ENCODE measurements at places on chromosomes 6 and 20. TPM values are rescaled to one million over a fixed set of nuclear protein-coding genes. Genes with fewer than 3 reads are reported as not detected.

Gene FAM8A1
- 14.6 TPM for total RNA-seq

Gene ABCF1
- total RNA-seq, result 40.5 TPM

Gene OR10C1
- not detected for total RNA-seq

Gene CALHM6
- total RNA-seq, result 4.2 TPM

Gene UQCC2
- 21.0 TPM for total RNA-seq

Gene EYS
- not detected for total RNA-seq

Gene FOXF2
- total RNA-seq, result under 0.01 TPM

Gene APOBEC2
- total RNA-seq, result not detected

Gene MARCKS
- total RNA-seq, result 306 TPM

Gene BHLHE23
- not detected for total RNA-seq

Gene SNAP25
- not detected for total RNA-seq

Gene SLC22A3
- total RNA-seq, result not detected

Gene MYH7B
- 0.11 TPM for total RNA-seq

Gene MBOAT1
- total RNA-seq, result 40.6 TPM

Gene SAMD3
- not detected for total RNA-seq

Gene EGFL8
- total RNA-seq, result 1.3 TPM

Gene RBM39
- total RNA-seq, result 349 TPM

Data from dermis lymphatic vessel endothelial cell (primary cell).